ENCODE measurements at places on chromosomes 5 and 9. TPM values are rescaled to one million over a fixed set of nuclear protein-coding genes. Genes with fewer than 3 reads are reported as not detected.

Gene SPEF2
- 4.0 TPM for polyA plus RNA-seq

Gene FBXW2
- polyA plus RNA-seq: 40.5 TPM

Gene PCDHGA7
- polyA plus RNA-seq: not detected

Gene NEUROG1
- polyA plus RNA-seq: not detected

Gene CKMT2
- not detected for polyA plus RNA-seq

Gene ATP6V0E1
- 450 TPM for polyA plus RNA-seq

Gene CDH10
- not detected for polyA plus RNA-seq

Gene ANGPTL2
- not detected for polyA plus RNA-seq

Gene FOXD4L3
- polyA plus RNA-seq: not detected

Gene CNTLN
- not detected for polyA plus RNA-seq

Gene HAVCR2
- polyA plus RNA-seq: 4.9 TPM

Gene NUTM2G
- 0.08 TPM for polyA plus RNA-seq

Gene TAF11L10
- not detected for polyA plus RNA-seq

Gene MLANA
- 0.59 TPM for polyA plus RNA-seq

Gene NOP16
- polyA plus RNA-seq: 46.3 TPM

Gene MARCOL
- polyA plus RNA-seq: not detected

Gene EQTN
- not detected for polyA plus RNA-seq

Gene IPPK
- polyA plus RNA-seq: 6.3 TPM

Gene P4HA2
- 0.14 TPM for polyA plus RNA-seq

Gene BAAT
- polyA plus RNA-seq: 0.08 TPM

Gene QSOX2
- polyA plus RNA-seq: 0.35 TPM

Gene OR5C1
- not detected for polyA plus RNA-seq

Gene AGPAT2
- polyA plus RNA-seq: 16.2 TPM

Gene KIF3A
- 9.7 TPM for polyA plus RNA-seq
